ENCODE measurements at places on chromosomes 11 and 22. TPM values are rescaled to one million over a fixed set of nuclear protein-coding genes. Genes with fewer than 3 reads are reported as not detected.

The C11orf52 gene
- 0.51 TPM for total RNA-seq

The FLRT1 gene
- 0.17 TPM for total RNA-seq

DNA sequence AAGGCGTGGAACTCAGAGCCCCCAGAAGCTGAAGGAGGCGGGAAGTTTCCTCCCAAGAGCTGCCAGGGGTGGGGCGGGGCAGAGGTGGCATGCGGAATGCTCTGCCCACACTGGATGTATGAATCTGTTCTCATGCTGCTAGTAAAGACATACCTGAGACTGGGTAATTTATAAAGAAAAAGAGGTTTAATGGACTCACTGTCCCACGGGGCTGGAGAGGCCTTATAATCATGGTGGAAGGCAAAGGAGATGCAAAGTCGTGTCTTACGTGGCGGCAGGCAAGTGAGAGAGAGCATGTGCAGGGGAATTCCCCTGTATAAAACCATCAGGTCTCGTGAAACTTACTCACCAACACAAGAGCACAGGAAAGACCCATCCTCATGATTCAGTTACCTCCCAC lies 57.6 kb downstream of the SMIM38 start:
- no peak for DNase-seq

GRCh38 chr11:121692236-121692635 lies 239.5 kb upstream of the SORL1-AS1 start:
- no peak for DNase-seq

DNA sequence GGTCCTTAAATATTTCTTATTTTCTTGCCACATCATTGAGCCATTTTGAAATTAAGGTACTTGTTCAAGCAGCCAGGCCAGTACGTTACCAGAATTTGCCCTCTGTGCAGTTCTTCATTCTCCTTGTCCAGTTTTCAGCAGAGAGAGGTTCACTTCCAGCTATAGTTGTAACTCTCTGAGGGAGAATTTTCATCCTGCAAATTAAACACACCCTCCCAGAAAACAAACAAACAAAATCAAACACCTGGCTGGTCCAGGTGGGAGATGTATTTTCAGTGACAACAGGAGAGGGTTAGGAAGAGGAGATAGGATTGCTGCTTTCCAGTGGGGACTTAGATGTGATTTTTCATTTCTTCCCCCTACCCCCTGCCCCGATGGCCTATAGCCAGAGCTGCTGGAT lies 45.0 kb downstream of the LHFPL7 start:
- no peak for DNase-seq
